NAMALWA (cell line): ENCODE measurements at places on chromosomes 5 and 9.

DNA sequence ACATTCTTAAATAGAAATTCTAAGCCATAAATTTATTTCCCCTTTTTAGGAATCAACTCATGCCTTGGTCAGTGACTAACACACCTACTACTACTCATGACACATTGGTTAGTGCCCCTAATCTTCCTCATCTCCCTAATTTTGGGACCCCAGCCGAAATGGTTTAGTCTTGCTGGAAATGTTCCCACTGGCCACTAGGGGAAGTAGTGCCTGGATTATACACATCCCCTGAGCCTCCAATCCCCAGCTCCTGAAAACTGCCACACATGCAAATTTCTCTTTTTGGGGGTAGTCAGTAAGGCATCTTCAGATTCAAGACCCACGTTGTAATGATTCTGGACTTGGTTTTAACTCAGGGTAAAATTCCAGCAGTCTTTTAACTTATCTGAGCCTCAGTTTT is 79.8 kb downstream of the HSD17B3 start:
- DNase-seq: peak; percentile 24

GRCh38 chr5:31757806-31758205 is 118.9 kb downstream of the PDZD2 start:
- DNase-seq: no peak

GRCh38 chr9:7210854-7211637 is 453.3 kb downstream of the KDM4C start:
- no peak for DNase-seq

GRCh38 chr5:154729613-154730012 is 25.6 kb upstream of the LARP1 start:
- no peak for DNase-seq

DNA sequence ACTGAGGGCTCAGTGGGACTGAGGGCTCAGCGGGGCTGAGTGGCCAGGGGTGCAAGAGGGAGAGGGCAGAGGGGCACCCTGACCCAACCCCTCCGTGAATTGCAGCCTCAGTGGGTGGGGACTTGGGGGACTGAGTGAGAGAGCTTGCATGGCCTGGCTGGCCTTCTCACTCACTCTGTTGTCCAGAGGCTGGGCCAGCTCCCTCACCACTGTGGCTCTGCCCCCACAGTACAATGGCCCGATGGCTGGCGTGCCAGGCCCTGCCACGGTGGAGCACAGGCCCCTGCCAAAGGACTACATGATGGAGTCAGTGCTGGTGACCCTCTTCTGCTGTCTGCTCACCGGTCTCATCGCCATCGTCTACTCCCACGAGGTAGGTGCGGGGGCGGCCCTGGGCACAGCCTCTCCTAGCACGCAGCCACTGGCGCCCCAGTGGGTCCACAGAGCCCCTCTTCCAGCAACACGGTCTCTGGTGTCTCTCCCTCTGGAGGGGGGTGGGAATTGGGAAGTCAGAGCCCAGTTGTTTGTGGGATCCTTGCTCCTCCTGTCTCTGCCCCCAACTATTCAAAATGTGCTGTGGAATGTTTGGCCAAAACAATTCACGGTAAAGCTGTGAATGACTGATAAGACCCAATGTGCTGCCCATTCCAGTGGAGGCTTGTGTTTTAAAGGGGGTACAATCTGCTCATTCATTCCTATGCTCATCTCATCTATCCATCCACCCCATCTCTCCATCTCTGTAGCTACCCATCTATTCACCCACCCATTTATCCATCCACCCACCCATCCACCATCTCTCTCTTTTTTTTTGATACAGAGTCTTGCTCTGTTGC is 10.7 kb downstream of the PRRT1B start:
- DNase-seq: no peak

DNA sequence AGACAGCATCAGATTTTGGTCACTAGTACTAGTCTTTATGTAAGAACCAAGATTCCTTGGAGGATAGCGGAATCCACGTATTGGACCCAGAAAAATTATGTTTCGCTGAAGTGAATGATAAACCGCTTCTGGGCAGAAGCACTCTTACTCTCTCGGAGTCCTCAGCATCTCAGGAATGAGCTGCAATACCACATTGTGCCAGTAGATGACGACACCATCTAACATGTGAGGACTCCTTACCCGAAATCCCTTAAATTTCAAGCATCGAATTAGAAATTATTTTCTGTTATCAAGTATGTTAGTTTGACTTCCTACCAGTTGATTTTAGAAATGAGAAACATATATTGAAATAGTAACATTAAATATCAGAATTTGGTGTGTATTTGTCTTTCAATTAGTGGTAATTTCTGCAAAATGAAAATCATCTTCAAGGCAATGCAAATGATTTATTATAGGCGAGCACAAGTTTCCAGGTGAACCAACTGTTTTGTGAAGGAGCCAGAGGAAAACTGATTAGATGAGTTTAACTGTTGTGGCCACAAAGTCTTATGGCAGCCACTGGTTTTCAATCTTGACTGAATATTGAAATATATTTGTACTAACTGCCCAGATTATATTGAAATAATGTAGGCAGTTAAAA is 66.0 kb upstream of the CAMK4 start:
- peak; percentile 90 for DNase-seq

DNA sequence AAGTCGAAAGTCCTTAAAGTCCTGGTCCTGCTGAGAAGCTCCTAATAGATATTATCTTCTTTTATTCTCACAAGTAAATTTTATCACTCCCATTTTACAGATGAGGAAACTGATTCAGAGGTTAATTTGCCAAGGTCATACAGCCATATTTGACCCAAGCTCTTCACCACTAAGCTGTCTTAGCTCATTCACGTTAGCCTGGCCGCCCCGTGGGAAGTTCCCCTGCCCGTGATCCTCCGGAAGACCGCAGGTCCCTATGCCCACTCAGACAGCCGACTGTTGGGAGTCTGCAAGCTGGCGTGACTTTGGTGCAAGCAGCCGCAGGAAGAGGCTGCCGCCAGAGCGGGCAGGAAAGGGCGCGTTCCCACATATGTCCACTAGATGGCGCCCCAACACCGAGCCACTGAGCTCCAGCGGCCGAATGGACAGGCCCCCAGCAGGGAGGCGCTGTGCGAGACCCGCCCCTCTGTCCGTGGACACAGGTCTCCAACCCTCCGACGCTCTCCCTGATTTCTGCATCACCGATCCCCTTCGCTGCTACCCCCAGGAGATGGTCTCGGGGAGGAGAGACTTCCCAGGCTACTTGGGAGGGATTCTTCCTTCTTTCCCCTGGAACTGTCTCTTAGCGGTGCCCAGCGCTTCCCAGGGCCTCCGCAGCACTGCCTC is 10.0 kb upstream of the ARAP3 start:
- peak; percentile 84 for DNase-seq

DNA sequence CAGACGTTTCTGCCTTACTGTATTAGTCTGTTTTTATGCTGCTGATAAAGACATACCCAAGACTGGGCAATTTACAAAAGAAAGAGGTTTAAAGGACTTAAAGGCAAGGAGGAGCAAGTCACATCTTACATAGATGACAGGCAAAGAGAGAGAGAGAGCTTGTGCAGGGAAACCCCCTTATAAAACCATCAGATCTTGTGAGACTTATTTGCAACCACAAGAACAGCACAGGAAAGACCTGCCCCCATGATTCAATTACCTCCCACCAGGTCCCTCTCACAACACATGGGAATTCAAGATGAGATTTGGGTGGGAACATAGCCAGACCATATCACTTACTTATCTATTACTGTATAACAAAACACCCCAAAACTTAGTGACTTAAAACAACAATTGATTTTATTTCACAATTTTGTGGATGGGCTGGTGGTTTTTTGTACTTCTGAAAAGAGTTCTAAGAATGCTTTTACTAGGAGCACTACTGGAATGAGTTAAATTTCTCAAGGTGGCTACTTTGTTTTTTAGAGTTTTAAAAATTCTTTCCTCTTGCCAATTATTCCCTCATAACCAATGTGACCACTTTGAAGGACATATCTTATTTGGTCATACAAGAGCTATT is 10.3 kb downstream of the RUSC2 start:
- DNase-seq: no peak

- DNase-seq: no peak
Measured at GRCh38 chr5:167158588-167158987, 1132.9 kb upstream of the WWC1 start.

- no peak for DNase-seq
Measured at GRCh38 chr5:148152781-148153180, 15.6 kb upstream of the SPINK14 start.

GRCh38 chr5:56077796-56078233 is 83.1 kb upstream of the IL6ST start:
- DNase-seq: no peak

DNA sequence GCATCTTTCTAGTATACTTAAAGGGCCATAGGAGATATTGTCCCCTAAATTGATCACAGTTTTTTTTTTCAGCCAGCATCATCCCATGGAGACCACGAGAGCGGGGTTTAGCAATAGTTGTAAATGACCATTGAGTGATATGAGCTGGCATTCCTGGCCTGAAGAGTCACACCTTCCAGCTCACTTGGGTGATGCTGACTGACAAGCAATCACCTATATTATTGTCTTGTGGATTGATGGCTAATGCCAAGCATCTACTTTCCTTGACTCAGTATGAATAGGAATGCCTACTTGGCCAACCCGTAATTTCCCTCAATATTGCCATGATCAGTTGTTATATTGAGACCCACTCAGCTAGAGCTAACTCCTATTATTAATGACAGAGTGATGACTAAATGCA is 70.5 kb downstream of the ADAMTSL1 start:
- no peak for DNase-seq

GRCh38 chr5:65722575-65723403 is 784 bp downstream of the NLN start:
- peak; percentile 59 for DNase-seq

DNA sequence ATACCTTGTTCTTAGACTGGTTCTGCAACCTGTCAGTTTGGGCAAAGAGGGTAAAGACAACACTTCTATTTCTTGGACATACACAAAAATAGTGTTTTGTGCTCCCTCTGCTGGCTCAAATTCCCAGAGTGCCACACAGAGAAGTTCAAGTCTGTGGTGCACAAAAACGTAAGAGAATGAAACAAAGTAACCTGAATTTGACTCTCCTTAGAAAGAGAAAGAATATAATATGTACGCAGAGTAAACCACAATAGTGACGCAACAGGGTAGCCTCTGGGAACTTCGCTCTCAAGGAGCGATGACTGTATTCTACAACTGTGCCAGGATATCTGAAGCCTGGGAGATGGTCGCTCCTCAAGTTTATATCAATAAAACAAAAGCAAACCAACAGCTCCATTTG is 18.5 kb downstream of the DDX31 start:
- peak; percentile 43 for DNase-seq

- peak; percentile 55 for DNase-seq
Measured at GRCh38 chr5:140073296-140073695, 30.2 kb upstream of the NRG2 start.

GRCh38 chr9:137049544-137050449 is 3.8 kb upstream of the NPDC1 start:
- peak; percentile 95 for DNase-seq

GRCh38 chr5:19987612-19988361 is at the start of gene CDH18:
CDH18 (minus strand) TSS chr5:19988200; CDS start chr5:19838986, 149,214 bp downstream.
- no peak for DNase-seq

DNA sequence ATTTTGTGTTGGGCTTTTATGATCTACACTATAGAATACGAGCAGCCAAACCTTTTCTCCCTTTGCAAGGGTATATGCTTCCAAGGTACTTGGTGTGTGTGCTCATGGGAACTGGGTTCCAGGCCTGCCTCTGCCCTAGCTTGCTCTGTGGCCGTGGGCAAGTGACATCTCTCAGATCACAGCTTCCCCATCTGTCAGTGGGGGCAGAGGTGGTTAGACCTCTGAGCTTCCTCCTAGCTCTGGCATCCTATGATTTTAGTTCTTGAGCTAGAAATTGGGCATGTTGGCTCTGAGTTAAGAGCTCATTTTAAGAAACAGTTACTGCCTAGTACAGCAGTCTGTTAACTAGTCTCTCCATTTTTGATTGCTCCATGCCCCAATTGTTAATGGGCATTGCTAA is 12.5 kb upstream of the CCNJL start:
- DNase-seq: no peak

DNA sequence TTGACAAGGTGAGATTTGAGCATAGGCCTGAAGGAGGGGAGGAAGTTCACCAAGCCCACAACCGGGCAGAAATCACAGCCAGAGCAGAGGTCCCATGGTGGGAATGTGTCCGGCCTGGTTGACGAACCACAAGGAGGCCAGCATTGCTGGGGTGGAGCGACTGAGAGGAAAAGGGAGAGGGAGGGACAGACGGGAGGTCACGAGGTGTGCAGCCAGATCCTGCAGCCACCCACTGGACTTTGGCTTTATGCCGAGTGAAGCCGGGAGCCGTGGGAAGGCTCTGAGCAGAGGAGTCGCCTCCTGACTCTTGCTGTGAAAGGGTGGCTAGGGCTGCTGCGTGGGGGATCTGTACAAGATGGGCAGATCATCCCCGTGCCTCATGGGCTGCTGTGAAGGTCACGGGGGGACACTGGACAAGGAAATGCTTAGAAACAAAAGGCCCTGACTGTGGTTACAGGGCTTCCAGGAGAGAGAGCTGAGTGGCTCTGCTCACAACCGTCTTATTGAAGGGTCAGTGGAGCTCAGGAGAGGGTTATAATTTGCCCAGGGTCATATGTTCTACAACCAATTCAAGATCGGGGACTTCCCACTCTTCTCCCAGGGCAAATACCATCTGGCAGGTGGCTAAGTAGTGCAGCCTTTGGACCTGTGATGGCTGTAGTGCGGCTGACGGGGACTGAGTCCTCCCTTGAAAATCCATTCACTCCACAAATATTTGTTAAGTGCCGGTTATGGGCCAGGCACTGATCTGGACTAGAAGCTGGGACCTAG is 15.6 kb upstream of the CD74 start:
- no peak for DNase-seq

DNA sequence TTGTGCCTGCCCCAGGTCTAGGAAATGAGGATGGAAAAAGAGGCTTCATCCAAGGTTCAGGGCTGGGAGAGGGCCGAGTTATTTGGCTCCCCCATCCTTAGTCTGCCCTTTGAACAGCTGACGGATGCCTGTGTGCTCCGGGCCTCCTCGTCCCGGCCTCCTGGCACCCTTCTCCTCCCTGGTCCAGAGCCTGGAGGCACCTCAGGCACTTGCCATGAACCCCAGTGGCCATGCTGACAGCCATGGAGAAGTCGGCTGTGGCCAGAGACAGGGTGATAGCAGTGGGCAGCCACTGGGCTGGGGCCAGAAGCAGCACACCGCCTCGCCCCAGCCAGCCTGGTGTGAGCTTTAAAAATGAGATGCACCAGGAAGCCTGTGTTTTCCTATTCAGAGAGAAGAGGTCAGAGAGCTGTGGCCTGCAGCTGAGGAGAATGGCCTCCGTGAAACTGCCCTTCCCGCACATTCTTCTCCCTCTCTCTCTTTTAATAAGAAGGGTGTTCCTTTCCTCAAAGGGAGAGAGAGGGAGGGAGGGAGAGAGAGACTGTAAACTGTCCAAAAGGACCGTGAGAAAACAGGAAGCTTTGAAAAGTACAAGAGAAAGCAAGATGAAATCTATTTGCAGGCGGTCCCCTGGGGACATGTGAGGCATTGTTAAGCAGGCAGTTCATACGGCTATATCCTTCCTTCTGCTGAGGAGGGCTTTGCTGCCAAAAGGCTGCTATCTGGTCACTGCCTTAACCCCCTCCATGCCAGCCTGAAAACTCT is 55.3 kb downstream of the ZNF366 start:
- peak; percentile 73 for DNase-seq
